ENCODE measurements at places on chromosomes 7 and 10. TPM values are rescaled to one million over a fixed set of nuclear protein-coding genes. Genes with fewer than 3 reads are reported as not detected.
A peak's percentile ranks its signal among the peaks of the same experiment; 100 is the strongest.

DNA sequence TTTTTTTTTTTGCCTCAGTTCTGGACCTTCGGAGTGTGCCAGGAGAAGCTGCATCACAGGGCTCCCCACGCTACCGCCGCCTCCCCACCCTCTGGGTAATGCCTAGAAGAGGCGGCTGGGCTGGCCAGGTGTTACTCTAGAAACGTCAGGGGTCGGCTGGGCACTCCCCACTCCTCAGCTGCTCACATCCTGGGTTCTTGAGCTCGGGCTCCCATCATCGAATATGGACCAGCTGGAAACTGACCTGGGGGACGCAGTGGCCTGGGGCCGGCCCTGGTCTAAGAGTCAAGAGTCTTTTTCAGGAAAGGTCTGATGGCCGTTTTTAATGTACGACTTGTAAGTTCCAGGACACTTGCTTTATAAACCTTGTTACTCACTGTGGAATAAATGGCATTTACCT lies 326.5 kb downstream of the WDR37 start:
- DNase-seq = no peak

DNA sequence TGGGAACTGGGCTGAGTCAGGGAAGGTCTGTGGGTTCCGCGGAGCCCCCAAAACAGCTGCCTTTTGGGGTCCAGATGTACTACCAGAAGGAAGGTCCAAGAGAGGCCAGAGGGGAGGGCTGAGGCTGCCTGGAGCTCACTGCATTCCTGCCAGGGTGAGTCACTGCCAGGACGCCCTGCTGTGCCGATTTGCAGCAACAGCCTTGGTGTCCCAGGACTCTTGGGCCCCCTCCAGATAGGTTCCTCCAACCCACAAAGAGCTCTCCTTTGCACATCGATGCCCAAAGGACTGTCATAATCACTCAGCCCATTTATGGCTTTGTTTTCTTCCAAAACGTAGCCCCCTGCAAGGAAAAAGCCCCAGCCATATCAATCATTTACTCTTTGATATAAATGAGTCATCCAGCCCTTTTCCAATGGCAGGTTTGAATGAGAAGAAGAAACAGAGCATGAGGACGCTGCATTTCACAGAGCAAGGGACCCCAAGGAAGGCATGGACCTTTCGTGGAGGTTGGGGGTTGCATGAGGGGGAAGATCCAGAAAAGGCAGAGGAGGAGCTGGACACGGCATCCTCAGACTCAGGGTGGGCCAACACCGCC lies 32.2 kb upstream of the COL13A1 start:
- DNase-seq = no peak

GRCh38 chr7:149704507-149704906 lies 68.9 kb downstream of the ZNF467 start:
- DNase-seq = no peak

DNA sequence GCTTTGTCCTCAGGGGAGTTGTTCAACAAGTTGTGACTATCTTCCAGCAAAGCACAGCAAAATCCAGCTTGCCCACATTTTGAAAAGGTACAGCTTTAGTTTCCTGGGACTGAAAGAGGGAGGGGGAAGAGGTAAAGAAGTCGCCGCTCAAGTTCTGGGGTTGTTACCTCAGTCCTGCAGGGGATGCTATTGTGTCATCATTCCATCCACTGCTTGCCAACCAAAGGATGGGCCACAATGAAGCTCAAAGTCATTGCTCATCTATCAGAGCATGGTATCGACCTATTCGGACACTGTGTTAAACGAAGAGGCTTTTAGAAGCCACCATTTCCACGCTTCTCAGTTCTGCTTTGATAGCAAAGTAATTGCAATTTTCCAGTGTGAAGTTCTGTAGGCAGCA lies 34.3 kb downstream of the NPY start:
- DNase-seq = peak; percentile 6

DNA sequence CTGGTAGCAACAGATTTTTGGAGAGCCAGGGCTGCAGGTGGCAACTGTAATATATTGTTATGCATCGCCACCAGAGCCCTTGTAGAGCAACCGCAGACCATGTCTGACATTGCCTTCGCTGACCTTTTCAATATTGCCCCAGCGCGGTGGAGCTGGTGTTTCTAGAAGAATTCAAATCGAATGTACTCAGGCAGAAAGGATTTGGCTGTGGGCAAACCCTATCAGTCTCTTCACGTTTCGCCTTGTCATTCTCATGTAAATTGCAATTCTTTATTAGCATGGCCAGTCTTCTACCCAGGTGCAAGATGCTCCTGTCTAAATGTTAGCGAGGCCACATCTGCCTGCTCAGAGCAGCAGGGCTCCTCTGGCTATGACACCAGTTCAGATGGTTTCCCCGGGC lies 490.2 kb upstream of the AUTS2 start:
- DNase-seq = no peak

- no peak for DNase-seq
Observed at GRCh38 chr10:8058274-8059111, 4.0 kb downstream of the GATA3 start.

DNA sequence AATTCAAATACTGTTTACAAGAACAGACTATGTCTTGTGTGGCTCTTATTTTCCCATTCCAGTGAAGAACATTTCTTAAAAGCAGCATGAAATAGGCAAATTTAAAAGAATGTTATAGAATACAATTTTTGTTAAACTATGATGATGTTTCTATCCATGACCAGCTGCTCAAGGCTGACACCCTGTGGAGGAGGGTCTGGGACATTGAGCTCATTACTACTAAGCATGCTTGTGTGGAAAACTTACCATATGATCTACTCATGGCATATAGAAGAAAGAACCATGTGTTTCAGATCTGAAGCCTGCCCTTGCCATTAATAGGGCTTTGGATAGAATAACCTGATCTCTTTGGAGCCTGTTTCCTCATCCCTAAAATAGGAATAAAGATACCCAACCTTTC lies 125.0 kb downstream of the FOXP2 start:
- no peak for DNase-seq

The OR2A5 gene
- total RNA-seq = not detected

The MPP7 gene
- 14.3 TPM for total RNA-seq

The FRMD4A gene
- 2.4 TPM for total RNA-seq

The XPNPEP1 gene
- 52.4 TPM for total RNA-seq

The CCDC172 gene
- not detected for total RNA-seq

Data from CD4-positive, CD25-positive, alpha-beta regulatory T cell (primary cell).